T-helper 17 cell (primary cell): ENCODE measurements at places on chromosomes 3 and 15.

GRCh38 chr15:77361456-77361855 lies 58.4 kb downstream of the PEAK1 start:
- no peak for DNase-seq
- H3K4me3 ChIP-seq, result no peak overlapping the region
- no peak overlapping the region for H3K27ac ChIP-seq
- peaks cover 7% of the 10 kb centered on the region for H3K36me3 ChIP-seq
- H3K27me3 ChIP-seq, result no peaks in the 10 kb centered on the region

- peak overlapping the region; percentile 92 for H3K4me3 ChIP-seq
- H3K4me1 ChIP-seq, result peaks cover 11% of the 10 kb centered on the region
- peak overlapping the region; percentile 86 for H3K27ac ChIP-seq
- DNase-seq, result no peak
Observed at GRCh38 chr15:34039790-34040113, 748 bp upstream of the AVEN start.

GRCh38 chr3:58272891-58273290 lies 33.2 kb upstream of the RPP14 start:
- H3K4me1 ChIP-seq, result peaks cover 2% of the 10 kb centered on the region
- no peak for DNase-seq

DNA sequence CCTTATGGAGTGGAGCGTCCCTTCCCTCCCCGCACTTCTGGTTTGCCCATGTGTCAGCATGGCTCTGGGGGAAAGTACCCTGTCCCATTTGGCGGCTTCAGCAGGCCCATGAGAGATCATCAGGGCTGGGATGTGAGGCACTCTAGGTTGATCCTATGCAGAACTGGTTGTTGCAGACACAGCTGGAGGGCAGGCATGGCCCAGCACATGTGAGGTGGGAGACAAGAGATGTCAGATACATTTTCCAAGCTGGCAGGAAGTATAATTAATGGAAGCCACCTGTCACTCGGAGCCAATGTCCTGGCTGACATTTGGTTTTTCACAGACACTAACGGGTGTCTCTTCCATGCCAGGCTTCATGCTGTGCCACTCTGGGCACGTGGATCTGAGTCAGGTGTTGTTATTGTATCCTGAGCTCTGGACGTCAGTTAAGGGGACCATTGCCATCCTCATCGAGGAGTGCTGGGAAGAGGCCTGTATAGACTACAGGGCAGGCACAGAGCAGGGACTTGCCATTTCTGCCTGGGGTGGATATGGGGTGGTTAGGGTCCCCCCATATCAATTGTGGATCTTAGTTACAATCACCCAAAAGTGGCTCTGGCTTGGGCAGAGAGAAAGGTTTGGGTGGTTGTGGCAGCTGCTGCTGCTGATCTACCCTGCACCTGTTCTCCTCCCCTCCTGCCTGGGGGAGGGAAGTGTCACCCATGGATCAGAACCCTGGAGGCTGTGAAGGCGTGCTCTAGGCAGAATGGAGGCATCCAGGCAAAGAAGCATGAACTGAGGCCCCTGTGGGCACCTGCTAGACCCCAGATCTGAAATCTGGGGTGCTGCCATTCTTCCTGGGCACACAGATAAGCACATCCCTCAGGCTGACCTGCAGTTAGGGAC lies 140.7 kb downstream of the FBLN2 start:
- H3K4me3 ChIP-seq, result no peak overlapping the region
- H3K27ac ChIP-seq, result no peak overlapping the region

GRCh38 chr3:55247666-55248065 lies 239.4 kb downstream of the WNT5A start:
- H3K27me3 ChIP-seq, result no peaks in the 10 kb centered on the region
- H3K4me1 ChIP-seq, result no peaks in the 10 kb centered on the region
- no peak for DNase-seq
- no peak overlapping the region for H3K27ac ChIP-seq
- no peak overlapping the region for H3K4me3 ChIP-seq

GRCh38 chr3:155038203-155038554 lies 41.9 kb upstream of the MME start:
- no peaks in the 10 kb centered on the region for H3K4me1 ChIP-seq
- H3K4me3 ChIP-seq, result no peak overlapping the region
- H3K27me3 ChIP-seq, result no peaks in the 10 kb centered on the region

DNA sequence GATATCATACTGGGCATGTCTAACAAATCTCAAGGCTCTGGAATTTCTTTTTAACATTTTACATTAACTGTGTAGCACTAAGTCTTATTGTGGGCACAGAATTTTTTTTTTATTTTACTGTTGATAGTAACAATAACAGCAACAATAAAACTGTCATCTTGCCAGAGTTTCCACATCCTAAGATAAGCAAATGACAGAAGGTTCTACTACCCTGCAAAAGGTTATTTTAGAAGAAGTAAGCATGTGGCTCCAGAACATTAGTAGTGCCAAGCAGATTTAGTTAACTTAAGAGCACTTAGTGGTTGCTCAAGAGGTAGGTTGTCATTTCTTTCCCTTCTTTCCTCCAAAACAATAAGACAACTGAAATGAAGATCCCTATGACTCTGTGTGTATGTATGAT lies 743.0 kb upstream of the CBLB start:
- no peaks in the 10 kb centered on the region for H3K4me1 ChIP-seq
- peaks cover 6% of the 10 kb centered on the region for H3K27me3 ChIP-seq
- H3K36me3 ChIP-seq, result peaks cover 3% of the 10 kb centered on the region
- no peak overlapping the region for H3K27ac ChIP-seq
- no peak for DNase-seq

GRCh38 chr15:55475842-55476241 lies 32.2 kb downstream of the DNAAF4 start:
- no peak for DNase-seq
- no peaks in the 10 kb centered on the region for H3K4me1 ChIP-seq
- H3K36me3 ChIP-seq, result no peaks in the 10 kb centered on the region
- no peak overlapping the region for H3K27ac ChIP-seq
- no peaks in the 10 kb centered on the region for H3K27me3 ChIP-seq

DNA sequence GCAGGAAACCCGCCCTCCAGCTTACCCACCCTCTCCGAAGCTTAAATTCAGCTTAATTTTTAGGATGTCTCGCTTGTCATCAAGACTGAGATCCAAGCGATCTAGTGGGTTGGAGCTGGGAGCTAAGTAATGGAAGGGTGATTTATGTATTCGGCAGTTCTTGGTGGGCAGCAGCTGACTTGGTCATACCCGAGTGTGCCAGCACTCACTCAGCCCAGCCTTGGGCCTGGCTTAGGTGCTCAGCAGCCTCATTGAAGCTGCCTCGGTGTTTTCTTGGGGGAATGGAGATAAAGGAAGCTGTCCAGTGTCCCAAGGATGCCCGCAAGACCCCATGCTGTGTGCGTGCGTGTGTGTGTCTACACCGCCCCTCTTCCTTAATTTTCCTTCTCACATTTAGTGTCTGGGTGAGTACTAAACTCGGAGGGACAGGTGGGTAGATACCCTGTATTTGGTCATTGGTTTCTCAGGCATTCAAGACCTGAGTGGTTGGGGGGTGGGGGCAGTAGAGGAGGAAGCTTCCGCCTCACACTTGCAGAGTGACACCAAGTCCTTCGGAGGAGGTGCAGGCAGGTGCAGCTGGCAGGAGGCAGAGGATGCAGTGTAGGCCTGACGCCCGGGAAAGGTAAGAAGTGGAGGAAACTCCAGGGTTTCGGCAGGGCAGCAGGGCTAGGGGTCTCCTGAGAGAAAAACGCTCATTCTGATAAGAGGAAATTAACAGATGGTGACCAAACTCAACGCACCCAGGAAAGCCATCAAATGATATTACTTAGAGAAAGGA lies 92.8 kb downstream of the PCSK6 start:
- H3K27ac ChIP-seq, result no peak overlapping the region
- no peak overlapping the region for H3K4me3 ChIP-seq
- peaks cover 77% of the 10 kb centered on the region for H3K27me3 ChIP-seq
- no peaks in the 10 kb centered on the region for H3K4me1 ChIP-seq
- no peak for DNase-seq

GRCh38 chr15:53670701-53671100 lies 88.8 kb downstream of the WDR72 start:
- no peaks in the 10 kb centered on the region for H3K4me1 ChIP-seq
- H3K27ac ChIP-seq, result no peak overlapping the region
- peaks cover 8% of the 10 kb centered on the region for H3K27me3 ChIP-seq
- no peak for DNase-seq
- no peak overlapping the region for H3K4me3 ChIP-seq

- no peak for DNase-seq
- H3K4me3 ChIP-seq, result peak overlapping the region; percentile 90
- peaks cover 30% of the 10 kb centered on the region for H3K4me1 ChIP-seq
Observed at GRCh38 chr3:48899273-48899672, 591 bp upstream of the SLC25A20 start.

GRCh38 chr15:89599021-89599420 lies 23.8 kb downstream of the TICRR start:
- no peak overlapping the region for H3K27ac ChIP-seq
- H3K4me3 ChIP-seq, result no peak overlapping the region
- H3K4me1 ChIP-seq, result no peaks in the 10 kb centered on the region
- no peaks in the 10 kb centered on the region for H3K27me3 ChIP-seq
- no peak for DNase-seq
